ENCODE measurements at places on chromosomes 2 and 18.

DNA sequence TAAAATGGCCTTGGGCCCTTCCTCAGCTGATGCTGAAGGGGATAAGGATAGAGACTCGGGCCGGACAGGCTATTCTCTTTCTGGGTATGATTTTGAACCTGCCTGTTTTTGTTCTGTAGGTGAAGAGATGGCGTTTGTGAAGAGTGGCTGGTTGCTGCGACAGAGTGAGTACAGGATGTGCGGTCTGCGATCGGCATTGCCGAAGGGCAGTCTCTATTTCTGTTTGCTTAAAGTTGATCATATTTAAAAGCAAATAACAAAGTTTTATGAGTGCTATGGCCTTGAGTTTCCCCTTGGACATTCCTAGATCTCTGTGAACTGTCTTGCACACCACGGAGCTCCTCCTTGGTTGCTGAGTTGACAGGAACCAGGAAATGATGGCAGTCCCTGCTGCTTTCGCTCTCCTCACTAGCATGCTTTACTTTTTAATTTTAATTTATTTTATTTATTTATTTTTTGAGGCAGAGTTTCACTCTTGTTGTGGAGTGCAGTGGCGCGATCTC is 15.7 kb downstream of the PLEKHB2 start:
- DNase-seq = no peak

- DNase-seq = no peak
Measured at GRCh38 chr18:25517881-25518715, 166.1 kb upstream of the ZNF521 start.

DNA sequence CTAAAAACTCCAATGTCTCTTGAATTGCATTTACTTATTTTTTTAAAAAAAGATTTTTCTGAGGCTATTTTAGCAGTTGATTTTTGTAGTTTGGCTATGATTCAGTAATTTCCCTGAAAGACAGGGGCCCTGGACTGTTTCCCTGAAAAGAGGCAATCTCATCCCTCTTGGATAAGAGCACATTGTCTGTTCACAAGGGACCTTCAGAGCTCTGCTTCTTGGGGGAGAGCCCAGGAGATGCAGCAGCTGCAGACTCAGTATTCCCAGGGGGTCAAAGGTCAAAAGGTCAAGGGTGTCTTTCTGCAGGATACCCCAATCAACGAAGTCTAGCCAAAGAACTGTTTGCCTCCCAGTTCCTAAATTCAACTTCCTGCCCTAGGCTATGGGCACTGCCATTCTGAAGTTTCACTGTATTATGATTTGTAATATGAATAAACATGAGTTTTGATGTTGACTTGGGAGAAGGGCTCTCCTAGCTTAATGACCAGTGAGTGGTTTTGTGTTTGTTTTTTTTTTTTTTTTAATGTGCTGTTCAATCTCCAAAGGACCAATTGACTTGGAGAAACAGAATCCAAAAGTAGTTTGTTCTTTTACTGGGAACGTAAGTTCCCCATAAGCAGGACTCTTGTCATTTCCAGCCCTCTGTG is 157.0 kb upstream of the SERPINE2 start:
- peak; percentile 89 for DNase-seq

DNA sequence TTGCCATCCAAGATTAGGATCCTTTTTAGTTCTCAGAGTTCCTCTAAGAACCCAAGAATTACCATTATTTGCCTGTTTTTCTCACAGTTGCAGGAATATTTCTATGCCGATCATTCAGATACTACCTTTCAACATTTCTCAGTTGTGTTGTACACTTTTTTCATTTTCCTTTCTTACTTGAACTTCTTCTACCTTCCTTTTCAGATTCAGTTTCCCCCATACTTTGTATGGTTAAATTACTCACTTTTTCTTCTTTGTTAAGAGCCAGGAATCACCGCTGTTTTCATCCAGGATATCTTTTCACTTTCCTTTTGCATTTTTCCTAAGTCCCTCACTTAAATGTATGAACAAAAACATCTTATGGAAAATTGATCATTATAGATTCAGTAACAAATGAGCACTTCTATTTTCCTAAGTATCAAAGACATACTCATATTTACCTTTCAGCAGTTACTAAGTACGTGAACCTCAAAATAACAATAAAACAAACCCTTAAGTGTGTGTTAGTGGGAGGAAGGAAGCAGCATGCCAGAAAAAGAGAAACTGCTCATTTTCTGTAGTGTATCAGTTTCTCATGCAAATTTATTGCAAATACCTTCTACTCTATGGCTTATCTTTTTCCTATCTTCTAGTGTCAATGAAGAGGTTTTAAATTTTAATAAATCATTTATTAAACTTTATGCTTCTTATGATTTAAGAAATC is 64.3 kb upstream of the STAT1 start:
- no peak for DNase-seq

GRCh38 chr2:195016841-195017240 is 640.2 kb upstream of the SLC39A10 start:
- DNase-seq = no peak

DNA sequence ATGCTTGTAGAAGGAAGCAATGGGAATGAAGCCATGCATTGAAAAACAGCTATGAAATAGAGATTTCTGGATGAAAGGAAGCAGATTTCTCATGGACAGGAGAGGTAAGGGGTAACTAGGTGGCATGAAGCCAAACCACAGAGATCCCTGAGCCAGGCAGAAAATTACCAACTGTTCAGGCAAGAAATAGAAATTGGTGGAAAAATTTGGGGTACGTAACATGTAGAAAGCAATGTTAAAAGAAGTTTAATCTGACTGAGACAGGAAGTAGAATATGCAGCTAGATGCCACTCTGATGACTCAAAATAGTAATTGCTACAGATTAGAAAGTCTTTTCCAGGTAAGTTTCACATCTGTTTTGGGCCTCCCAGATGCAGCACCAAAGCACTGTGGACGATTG is 928.5 kb upstream of the CELF4 start:
- no peak for DNase-seq

DNA sequence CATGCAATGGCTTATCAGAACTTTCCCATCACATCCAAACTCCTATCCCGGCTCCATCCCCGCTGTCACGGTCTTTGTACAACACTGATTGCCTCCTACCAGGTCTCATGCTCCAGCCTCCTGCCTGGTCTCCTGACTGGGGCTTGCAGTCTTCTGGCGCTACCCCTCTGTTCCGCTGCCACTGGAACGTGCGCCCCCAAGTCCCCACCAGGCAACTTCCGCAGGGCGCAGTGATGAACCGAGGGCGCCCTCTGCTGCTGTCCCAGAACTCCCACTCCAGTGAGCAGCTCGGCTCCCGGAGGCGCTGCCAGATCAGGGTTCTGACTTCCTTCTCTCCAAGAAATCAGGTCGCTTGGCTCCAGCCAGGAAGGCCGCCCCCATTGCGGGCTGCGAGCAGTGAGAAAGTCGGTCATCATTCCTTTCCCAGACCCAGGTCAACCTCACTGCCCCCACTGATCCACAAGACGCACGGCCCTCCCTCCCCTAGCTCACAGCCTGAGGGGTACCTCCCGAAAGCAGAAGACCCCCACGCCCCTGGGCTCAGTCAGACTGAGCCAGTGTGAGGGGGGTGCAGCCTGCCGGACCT is 43.9 kb upstream of the RAB11FIP5 start:
- peak; percentile 36 for DNase-seq

DNA sequence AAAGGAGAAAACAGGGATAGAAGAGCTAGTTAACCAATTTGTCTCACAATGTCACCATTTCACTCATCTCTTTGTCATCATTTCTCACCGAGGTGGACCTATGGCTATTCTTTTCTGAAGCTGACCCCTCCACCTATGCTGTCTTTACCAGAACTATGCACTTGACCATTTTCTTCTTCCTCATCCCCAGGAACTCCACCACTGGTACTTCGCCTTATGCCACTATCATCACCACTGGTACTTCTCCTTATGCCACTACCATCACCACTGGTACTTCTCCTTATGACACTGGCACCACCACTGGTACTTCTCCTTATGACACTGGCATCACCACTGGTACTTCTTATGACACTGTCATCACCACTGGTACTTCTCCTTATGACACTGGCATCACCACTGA is 745.8 kb upstream of the CHAC2 start:
- no peak for DNase-seq

- no peak for DNase-seq
Measured at GRCh38 chr2:165897726-165898125, 55.9 kb downstream of the TTC21B start.
